Testis (tissue), 5 donors: ENCODE measurements at places on chromosomes 7 and 10. TPM values are rescaled to one million over a fixed set of nuclear protein-coding genes. Genes with fewer than 3 reads are reported as not detected.

GRCh38 chr10:99234041-99234790 lies 1.4 kb downstream of the HPSE2 start:
- H3K4me3 ChIP-seq, result peak overlapping the region; percentile 33
- peak; percentile 70 for DNase-seq
- H3K36me3 ChIP-seq, result no peaks in the 10 kb centered on the region

DNA sequence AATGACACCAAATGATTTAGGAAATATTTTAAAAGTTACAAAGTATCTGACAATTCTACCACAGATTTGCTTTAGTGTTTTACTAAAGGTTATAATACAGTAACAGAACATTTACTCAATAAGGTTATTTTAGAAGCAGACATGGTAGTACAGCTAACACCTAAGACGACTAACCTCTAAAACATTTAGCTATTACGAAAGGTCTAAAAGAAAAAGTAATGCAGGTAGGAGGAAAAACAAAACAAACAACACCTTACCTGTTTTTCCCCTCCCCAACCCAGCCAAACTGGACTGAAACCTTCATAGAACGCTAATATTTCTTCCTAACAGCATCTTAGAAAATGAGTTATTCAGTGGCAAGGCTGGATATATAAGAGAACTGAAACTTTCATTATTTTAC lies 111.3 kb downstream of the SNX13 start:
- no peak overlapping the region for H3K4me3 ChIP-seq
- H3K4me1 ChIP-seq, result no peaks in the 10 kb centered on the region
- no peak for DNase-seq

ZNF511 gene
- 46.5 TPM for total RNA-seq

CFTR gene
- total RNA-seq, result 5.1 TPM

TUBB8 gene
- total RNA-seq, result 2.0 TPM

GTPBP10 gene
- 16.6 TPM for total RNA-seq

NKX2-3 gene
- 0.24 TPM for total RNA-seq
